ENCODE measurements at places on chromosomes 7 and 10.

GRCh38 chr7:97409346-97409745, 291.8 kb downstream of the SDHAF3 start:
- DNase-seq, result no peak

DNA sequence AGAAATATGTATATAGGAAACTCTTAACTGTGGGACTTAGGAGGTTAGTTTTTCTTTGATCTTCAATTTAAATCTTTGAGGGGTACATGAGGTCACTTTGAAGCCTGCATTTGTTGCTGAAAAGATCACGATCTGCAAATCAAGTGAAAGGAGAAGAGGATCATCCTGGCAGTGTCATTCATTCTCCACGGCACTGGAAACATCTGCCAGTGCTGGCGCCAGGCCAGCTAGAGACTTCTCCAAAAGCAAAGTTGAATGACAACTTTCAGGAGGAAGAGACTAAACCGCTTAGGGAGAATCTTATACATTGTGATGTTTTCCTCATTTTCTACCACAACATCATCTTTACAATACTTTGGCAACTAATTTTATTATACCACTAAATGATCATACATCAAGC, 42.5 kb downstream of the MRC1 start:
- no peak for DNase-seq

- no peak for DNase-seq
Measured at GRCh38 chr7:47346377-47346914, 235.5 kb downstream of the TNS3 start.

DNA sequence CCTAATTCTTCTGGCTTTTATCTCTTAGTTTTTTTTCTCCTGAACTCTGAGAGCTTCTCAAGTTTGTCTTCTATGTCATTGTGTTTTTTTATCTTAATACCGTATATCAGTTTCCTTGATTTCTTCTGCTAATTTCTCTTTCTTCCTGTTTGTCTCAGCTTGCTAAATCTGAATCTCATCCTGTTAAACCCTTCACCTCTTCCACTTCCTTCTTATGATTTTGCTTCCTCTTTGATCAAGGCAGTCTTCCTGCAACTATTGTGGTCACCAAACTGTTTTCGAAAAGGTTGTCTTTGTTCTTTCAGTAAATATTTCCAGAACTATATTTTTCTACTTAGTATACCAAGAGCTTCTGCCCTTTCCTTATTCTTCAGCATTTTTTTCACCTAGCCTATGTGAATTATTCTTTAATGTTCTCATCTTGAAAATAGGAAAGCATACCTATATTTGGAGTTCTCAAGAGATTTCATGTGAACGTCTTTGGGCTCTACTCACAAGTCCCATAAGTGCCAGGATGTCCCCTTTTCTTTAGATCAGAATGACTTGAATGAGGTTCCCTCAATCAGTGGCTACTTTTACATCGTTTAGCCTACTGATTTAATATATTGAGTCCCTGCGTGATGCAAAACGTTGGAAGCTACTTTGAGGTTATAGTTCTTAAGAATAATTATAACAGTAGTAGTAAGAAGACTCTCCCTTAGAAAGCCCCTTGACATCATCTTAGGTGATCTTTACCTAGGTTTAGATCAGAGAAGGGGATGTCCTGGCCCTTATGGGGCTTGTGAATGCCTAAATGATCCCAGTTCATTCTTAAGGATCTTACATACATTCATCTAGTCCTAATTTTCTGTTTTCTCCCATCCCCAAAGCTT, 415.4 kb upstream of the AUTS2 start:
- no peak for DNase-seq

GRCh38 chr7:81235997-81236396, 317.1 kb upstream of the SEMA3C start:
- no peak for DNase-seq

- DNase-seq, result no peak
Measured at GRCh38 chr7:88091988-88092675, 127.7 kb downstream of the SRI start.

- DNase-seq, result no peak
Measured at GRCh38 chr10:75744261-75744660, 312.8 kb downstream of the LRMDA start.

- DNase-seq, result no peak
Measured at GRCh38 chr10:71225291-71226058, 13.1 kb downstream of the UNC5B start.

- no peak for DNase-seq
Measured at GRCh38 chr10:35961501-35961900, 319.4 kb upstream of the FZD8 start.

GRCh38 chr10:71969929-71970328, 5.7 kb downstream of the CHST3 start:
- no peak for DNase-seq

DNA sequence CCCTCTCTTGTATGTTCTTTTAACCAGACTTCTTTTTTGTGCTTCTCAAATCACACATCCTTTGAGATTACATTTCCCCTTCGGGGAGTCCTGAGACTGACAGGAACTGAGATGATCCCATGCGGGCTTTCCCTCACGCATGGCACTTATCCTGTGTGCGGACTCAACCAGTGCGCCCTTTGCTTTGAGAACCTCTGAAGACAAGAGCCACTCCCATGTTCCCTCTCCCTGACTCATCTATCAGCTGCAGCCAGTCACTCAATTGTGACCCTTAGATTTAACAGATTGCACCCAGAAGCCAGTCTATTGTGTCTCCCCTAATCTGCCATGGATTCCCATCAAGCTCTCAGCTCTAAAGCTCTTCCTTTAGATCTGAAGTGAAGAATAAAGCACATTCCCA, 353.9 kb upstream of the MEOX2 start:
- DNase-seq, result no peak

DNA sequence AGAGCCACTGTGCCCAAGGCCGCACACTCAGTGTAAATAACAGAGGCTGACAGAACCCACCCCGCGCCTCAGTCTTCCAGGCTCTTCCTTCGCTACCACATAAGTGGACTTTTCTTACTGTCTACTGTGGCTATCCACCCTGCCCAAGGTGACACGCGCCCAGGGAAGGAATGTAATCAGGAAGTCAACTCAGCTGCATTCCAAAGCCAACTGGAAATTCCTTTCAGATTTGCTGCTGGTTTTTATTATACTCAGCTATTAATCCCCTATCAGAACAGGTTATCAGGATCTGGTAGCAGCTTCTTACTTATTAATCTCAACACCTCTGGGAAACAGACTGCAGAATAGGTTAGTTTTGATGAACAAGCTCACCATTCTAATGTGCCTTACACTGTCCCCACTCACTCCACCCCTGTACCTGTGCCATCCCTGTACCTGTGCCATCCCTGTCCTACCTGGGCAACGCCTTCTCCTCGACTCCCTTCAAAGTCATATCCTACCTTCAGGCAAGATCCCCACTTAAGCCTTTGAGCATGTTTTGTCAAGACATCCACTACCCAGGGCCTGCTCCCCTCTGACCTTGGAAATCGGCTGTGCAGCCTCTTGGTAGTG, 90.7 kb downstream of the NHLRC2 start:
- no peak for DNase-seq

DNA sequence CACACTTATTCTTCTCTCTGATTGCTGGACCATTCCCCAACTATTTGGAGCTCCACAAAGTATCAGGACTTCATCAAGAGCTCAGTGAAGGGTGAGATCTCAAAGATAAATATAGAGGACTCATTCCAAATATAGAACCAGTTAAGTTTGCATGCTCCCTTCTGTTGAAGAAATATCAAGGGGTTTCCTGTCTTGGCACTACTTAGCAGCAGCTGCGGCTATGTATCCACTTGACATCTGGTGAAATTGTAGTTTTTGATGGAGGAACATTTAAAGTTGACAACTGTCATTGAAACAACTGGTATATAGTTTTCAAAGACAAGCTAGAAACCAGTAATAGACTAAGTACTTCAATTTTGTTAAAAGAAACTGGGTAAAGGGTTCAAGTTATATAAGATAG, 1.0 kb upstream of the SPAG6 start:
- DNase-seq, result no peak

- no peak for DNase-seq
Measured at GRCh38 chr10:44465401-44466115, 80.7 kb upstream of the CXCL12 start.

DNA sequence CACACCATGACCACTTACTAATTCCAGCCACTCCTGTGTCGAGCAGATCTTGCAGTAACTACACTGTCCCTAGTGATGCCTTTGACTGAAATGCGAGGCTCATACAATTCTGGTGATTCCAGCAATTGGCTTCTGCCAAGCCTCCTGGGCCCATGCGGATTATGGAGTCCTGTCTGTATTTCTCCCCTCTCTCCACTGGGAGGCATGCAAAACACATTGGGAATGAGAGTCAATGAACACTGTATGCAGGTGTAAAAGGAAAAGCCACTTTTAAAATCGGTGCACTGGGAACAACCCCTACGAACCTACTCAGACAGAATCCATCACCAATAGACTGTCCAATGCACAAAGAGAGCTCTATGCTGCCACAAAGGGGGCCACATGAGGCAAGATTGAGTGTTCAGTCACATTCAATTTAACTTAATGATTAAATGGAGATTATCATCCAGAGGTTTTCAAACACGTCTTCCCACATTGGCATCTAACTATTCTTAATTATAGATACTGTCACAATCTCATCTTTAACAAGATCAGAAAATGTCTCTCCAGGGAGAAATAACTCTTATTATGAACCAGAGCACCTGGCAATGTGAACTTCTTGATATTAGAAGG, 550.6 kb downstream of the GLRX3 start:
- DNase-seq, result no peak

DNA sequence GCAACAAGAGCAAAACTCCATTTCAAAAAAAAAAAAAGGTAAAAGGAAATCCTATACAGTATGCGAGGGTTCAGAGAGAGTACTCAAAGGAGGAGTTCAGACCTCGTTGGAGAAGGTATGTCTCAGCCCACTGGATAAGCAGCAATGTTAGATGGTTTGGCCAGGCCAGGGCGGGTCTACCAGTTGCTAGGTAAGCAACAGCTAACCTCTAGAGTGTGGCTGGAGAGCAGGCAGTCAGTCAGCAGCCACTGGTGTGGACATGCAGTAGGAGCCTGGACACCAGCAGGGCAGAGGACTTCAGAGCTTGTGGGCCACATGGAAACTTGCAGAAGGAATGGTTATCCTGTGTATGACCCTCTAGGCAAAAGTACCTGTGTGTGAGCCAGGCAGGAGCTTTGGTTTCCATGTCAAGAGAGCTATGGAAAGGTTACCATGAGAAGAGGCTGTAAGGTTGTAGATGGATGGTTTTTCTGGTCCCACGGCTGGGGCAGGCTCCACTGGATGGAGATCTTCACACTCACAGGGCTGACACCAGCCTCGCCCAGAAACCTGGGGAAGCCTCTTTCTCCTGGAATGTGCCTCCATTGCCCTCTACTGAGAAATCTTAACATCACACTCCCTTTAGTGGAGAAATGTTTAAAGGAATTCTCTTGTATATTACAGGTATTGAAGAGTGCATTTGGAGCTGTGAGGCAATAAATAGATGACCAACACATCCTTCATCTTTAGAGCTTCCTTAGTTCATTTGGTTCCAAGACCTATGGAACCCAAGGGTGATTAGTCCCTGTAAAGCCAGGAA, 63.6 kb downstream of the CCDC186 start:
- DNase-seq, result no peak

DNA sequence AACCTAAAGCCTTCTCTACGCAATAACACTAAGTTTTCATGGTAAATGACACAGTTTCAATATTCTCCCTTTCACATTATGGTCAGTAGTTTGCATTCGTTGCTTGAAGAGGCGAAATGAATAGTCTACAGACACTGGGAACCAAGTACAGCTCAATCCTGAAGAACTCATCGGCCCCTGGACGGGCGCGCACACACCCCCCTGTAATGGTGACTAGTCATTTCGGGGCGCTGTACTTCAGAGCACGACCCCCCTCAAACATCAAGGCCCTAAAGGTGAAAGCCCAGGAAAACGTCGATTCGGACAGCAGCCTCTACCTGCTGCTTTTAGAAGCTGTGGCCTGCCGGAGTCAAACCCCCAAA, 1.0 kb downstream of the NT5C2 start:
- no peak for DNase-seq

DNA sequence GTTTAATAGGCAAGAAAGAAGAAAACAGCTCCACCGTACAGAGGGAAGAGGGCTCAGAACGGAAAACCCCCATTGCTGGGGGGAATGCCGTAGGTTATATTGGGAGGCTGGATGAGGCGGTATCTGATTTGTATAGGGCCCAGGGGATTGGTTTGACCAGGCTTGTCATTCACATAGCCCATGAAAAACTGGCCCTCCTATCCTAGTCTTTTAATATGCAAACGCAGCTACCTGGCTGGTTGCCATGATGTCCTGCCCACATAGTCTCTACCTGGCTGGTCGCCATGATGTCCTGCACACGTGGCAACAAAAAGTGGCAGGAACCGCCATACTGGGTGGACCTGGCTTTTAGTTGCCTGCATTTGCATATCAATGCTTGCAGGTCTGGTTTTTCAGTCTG, 84.7 kb downstream of the AUTS2 start:
- no peak for DNase-seq

DNA sequence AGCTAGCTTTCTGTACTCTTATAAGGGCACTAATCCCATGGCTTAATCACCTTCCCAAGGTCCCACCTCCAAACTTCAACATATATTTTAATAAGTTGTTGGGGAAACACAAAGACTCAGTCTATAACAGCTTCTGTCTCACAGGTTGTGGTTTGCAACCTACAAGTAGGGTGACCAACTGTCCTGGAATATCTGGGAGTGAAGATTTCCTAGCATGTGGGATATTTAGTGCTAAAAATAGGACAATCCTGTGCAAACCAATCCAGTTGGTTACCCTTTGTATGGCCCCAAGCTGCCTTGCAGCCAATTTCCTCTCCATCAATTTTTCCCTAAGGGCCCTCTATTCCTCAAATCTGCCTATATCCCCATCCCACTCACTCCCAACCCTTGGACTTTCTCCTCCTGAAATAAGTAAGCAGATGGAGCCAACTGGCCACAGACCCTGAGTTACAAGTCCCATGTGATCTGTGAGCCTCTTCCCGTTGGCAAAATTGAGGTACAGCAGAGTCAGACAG, 82.3 kb downstream of the FAM13C start:
- DNase-seq, result no peak

DNA sequence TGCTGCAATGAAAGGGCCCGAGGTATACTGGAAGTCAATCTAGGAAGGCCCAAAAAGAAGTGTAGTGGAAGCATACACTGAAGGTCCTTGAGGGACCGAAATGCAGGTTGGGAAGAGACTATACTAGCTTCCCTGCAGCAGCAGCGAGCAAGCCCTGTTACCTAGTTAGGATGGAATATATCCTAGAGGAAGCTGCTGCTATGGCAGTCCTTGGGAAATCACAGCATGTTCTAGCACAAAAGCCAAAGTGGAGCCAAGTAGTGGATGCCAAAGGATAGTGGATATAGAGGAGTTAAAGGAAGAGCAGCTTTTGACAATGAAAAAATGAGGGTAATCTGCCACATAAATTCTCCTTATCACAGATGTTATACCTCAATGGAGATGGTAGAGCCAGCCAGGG, 123.8 kb upstream of the STARD3NL start:
- no peak for DNase-seq

DNA sequence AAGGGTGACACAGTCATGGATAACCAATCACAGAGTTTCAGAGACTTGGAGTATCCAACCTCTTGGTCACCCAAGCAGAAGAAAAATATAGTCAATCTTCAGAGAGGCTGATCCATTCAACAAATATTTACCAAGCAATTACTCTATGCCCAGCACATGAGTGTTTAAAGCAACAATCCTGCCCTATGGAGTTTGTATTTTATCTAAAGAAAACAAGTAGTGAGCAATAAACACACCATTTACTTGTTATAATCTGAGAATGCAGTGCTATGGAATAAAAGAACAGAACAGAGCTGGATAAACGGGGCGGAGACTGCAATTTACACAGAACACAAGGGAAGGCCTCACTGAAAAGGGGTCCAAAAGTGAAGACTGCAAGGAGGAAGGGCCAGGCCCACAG, 63.8 kb downstream of the GRB10 start:
- no peak for DNase-seq
